HS-5 (cell line): ENCODE measurements at places on chromosomes 4 and X.
A peak's percentile ranks its signal among the peaks of the same experiment; 100 is the strongest.

DNA sequence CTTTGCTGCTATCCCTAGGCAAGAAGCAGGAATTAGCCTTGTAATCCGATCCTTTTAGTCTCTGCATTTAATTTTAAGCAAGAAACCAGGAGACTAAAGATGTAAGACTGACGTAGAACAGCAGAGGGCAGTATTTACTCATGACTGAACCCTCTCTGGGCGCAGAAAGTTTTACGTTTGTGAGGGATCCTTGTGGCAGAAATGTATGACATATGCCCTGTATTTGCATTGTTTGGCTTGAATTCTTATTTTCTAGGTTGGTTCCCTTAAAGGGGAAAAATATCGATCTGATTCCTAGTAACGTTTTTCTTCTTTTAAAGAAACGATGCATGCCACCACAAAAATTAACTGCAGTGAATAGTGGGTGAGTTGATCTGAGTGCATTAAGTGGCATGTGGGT is 1.3 kb upstream of the FAT4 start:
- peak; percentile 75 for DNase-seq

DNA sequence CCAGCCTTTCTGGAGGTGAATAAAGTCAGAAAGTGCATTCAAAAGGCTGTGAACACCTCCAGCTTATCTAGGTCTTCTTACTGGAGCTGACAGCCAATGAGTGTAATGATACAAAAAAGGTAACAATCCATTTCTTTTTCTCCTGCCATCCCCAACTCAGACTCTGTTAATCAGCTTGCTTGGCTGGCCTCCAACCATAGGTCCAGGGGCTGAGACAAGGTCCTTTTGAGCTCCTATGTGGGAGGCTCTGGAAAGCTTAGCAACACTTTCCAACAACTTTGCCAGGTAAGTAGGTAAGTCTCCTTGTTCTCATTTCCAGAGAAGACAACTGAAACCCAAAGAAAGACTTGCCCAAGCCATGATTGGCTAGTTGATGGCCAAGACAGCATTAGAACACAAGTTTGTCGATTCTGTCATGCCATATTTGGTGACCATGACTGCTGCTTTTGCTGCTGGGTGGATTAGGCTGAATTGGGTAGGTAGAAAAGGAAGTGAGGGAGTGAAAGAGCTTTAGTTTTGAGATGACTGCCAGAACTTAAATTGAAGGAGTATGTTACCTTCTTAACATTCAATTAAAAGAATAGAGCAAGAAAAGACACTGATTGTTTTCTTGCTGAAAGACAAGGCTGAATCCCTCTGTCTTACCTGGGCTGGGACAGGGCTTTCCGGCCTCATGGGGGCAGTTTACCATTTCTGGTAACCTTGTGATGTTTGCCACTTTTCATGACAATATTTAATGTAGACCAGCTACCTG is 22.8 kb downstream of the VSIG4 start:
- no peak for DNase-seq

- DNase-seq, result no peak
Observed at GRCh38 chr4:70725633-70726032, 3.9 kb downstream of the RUFY3 start.

- peak; percentile 30 for DNase-seq
Observed at GRCh38 chr4:126697748-126698147, 935.0 kb upstream of the INTU start.

- DNase-seq, result no peak
Observed at GRCh38 chr4:142121448-142122350, 485.3 kb downstream of the IL15 start.

DNA sequence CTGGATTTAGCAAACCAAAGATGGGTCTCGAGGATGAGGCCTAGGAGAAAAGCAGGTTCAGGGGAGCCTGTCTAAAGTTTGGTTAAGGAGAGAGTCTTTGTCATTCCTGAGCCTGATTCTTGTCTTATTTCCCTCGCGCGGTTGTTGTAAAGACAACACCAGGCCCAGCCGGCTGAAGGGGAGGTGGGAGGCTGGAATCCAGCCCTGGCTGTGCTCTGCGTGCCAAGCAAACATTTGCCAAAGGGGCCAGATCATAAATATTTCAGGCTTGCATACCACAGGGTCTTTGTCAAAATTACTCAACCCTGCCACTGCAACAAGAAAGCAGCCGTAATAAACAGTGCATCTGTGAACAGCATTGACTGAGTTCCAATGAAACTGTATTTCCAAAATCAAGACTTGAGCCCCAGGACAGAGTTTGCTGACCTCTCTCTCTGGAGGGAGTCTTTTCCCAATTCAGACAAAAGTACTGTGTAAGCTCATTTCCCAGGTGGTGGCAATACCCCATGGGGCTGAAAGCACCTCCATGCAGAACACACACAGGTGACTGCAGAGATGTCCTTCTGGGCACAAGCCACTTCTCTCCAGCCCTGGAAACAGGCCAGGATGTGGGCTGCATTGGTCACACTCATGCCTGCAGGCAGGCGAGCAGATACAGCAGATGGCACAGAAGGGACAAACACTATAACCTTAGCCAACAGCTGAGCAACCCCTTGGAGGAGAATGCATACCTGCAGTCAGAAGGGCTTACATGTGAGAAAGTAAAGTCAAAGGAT is 320.3 kb downstream of the STK32B start:
- DNase-seq, result no peak

DNA sequence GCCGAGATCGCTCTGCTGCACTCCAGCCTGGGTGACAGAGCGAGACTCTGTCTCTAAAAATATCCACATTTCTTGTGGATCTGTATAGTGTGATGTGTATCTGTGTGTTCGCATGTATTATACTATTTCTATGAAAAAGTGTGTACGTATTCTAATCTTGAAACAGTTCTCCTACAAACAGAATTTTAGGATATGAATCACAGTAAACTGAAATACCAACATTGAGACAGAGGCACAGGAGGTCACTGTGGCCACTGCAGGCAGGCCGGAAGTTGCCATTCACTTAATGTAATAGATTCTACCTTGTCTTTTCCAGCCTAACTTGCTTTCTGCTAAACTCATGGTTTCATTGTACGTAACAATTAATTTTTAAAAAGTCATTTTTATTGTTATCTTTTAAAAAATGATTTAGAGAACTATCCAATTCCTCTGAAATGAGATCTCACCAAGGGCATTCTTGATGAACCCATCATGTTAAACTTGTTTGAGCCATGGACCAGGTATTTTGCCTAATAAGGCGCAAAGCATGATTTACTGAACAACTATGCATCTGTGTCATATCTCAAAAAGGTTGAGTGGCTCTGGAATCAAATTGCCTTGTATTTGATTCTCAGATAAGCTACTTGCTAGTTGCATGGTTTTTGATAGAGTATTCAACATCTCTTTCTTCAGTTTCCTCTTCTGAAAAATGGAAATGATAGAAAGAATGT is 154.9 kb upstream of the GYPA start:
- DNase-seq, result no peak

DNA sequence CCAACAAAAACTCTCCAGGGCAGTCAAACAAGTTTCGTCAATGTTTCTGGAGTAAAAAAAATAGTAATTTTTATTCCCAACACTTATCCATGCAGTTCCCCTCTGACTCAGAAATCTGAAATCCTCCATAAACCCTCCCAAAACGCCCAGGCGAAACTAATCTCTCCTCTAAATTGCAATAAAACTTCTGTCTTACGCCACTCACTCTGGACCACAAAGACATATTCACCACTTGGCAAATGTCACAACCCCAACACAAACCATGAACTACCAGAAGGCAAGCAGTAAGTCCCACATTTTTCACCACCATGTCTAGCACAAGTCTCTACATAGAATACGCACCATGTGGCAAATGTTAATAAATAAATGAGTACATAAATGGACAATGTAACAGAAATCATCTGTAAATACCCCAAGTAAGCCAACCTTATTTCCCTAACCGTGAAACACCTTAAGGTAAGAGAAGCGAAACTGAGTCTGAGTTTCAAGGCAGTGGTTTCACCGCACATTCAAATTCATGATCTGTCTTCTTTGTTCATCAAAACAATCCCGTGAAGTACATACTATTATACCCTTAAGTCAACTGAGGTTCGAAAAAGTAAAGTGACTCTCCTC is 1.6 kb downstream of the PAPSS1 start:
- DNase-seq, result no peak

GRCh38 chr4:127217586-127218229 is 415.0 kb upstream of the INTU start:
- DNase-seq, result no peak

DNA sequence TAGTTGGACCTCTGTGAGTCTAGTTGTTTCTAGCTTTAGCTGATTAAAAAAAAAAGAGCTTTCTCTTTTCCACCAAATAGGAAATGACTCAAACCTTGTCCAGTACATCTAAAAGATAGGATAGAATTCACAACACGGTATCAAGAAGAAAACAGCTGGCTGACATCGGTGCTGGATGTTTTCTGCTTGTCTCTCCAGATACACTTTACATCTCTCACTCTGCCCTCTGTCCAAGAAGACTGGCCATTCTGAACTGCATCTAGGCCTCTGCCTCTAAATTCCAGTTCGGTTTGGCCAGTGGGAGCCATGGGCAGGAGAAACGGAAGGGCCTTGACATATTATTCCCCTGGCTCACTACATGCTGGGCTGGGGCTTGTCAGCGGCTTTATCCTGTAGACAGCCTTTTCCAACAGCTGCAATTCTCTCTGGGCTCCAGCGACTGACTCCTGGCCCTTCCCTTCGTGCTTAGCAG is 57.3 kb upstream of the SHISA3 start:
- no peak for DNase-seq

GRCh38 chrX:115173181-115173580 is 16.0 kb upstream of the RBMXL3 start:
- no peak for DNase-seq

DNA sequence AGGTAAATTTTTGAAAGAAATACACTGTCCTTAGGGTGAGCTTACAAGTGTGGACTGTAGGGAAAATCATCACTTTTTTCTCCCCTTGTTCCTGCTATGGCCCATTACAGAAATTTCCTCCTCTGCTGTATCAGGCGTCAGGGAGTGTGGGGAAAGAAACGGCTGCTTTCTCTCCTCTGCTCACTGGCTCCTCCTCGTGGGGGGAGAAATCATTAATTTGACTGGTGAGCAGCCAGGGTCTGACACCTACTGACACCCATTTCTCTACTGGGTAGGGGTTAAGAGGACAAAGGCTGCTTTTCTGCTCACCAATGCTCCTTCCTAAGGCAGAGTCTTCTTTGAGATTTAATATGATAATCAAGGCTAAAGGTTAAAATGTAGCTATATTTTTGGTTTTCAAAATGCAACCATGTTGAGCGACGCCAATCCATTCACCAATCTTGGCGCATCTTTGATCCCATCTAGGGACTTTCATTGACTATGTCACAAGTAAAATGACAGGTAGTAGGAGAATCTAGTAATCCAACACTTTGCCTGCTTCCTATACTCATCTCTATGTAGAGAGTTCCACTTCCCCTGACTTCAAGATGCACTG is 25.1 kb downstream of the SETD7 start:
- DNase-seq, result no peak

- no peak for DNase-seq
Observed at GRCh38 chr4:76723373-76723772, 174.6 kb downstream of the SOWAHB start.

DNA sequence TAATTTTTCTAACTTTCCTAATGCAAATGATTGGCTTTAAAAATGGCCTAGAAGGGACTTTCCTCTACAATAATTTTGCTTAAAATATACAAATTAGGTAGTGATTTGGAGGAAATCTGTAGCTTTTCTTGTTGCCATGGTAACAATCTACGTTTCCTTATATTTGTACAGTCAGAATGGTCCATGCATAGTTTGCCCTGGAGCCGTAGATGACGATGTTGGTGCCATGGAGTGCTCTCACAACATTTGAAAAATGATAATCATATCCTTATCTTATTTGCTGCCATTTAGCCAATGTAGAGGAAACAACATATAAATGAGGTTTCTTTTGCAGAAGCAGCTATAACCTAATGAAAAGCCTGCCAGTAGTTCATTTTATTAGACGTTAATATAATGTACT is 89.0 kb upstream of the NMU start:
- DNase-seq, result no peak

GRCh38 chrX:67563469-67564448 is 19.9 kb downstream of the AR start:
- DNase-seq, result no peak

DNA sequence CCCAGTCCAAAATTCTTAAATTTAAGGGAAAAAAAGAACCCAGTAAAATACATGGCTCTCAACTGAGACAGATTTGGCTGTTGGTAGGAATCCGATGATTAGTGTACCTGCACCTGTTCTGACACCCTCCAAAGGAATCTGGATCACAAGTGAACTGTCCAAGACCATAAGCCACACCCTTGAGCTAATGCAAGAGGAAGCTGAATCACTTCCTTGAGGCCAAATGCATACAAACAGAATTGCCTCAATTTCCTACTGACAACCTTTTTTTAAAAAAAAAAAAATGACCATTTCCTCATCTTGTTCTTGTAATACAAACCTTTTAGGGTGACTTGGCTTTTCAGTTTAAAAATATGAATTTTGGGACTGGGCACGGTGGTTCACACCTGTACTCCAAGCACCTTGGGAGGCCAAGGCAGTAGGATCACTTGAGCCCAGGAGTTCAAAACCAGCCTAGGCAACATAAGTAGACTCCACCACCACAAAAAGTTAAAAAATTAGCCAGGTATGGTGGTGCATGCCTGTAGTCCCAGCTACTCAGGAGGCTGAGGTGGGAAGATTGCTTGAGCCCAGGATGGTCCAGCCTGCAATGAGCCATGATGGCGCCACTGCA is 10.7 kb upstream of the FBXL5 start:
- DNase-seq, result no peak

DNA sequence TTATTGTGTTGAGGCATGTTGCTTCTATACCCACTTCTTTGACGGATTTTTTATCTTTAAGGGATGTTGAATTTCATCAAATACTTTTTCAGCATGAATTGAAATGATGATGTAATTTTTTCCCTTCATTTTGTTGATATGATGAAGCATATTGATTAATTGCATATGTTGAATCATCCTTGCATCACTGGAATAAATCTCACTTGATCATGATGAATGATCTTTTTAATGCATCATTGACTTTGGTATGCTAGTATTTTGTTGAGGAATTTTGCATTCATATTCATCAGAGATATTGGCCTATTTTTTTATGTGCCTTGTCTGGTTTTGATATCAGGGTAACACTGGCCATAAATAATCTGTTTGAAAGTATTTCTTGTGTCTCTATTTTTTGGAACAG is 754.7 kb downstream of the KCTD8 start:
- no peak for DNase-seq

- DNase-seq, result no peak
Observed at GRCh38 chr4:69115851-69116213, 19.6 kb downstream of the UGT2B7 start.
